T-helper 17 cell (primary cell): ENCODE measurements at places on chromosomes 4 and X.

GRCh38 chrX:121179972-121180371 is 132.6 kb downstream of the GLUD2 start:
- H3K27ac ChIP-seq, result no peak overlapping the region
- no peaks in the 10 kb centered on the region for H3K4me1 ChIP-seq
- no peak for DNase-seq
- H3K4me3 ChIP-seq, result no peak overlapping the region

GRCh38 chr4:181870326-181870725 is 372.9 kb upstream of the TENM3 start:
- H3K27me3 ChIP-seq, result no peaks in the 10 kb centered on the region
- H3K4me1 ChIP-seq, result no peaks in the 10 kb centered on the region
- H3K36me3 ChIP-seq, result no peaks in the 10 kb centered on the region
- DNase-seq, result no peak
- no peak overlapping the region for H3K4me3 ChIP-seq
- no peak overlapping the region for H3K27ac ChIP-seq

DNA sequence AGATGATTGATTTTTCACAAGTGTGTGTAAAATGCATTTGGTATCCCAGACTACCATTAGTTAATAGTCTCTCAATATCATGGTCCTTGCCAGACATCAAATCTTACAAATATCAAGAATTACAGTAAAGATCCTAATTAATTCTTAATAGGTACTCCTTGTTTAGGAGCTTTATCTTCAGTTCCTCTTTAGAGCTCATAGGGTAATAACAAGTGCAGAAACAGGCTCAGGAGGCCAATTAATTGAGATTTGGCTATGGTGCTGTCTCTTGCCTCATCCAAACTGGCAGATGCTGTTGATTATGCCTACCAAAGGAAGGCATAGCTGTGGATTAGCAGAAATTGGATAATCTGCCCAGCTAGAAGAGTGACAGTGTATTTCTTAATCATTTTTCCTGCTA is 6.9 kb downstream of the MTMR1 start:
- no peak overlapping the region for H3K27ac ChIP-seq
- no peak overlapping the region for H3K4me3 ChIP-seq
- peaks cover 1% of the 10 kb centered on the region for H3K36me3 ChIP-seq
- no peaks in the 10 kb centered on the region for H3K27me3 ChIP-seq

GRCh38 chr4:121307445-121308327 is 73.1 kb downstream of the QRFPR start:
- no peaks in the 10 kb centered on the region for H3K27me3 ChIP-seq
- DNase-seq, result no peak

DNA sequence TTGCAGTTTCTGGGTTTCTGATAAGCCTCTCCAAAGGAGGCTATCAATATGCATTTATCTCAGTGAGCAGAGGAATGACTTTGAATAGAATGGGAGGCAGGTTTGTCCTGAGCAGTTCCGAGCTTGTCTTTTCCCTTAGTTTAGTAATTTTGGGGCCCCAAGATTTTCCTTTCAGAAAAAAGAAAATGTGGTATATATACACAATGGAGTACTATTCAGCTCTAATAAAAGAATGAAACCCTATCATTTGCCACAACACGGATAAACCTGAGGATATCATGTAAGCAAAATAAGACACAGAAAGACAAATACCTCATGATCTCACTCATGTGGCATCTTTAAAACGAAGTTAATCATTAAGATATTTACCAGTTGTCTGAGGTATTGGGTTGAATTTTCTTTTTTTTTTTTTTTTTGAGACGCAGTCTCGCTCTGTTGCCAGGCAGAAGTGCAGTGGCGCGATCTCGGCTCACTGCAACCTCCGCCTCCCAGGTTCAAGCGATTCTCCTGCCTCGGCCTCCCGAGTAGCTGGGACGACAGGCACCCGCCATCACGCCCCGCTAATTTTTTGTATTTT is 540 bp downstream of the ZNF721 start:
- peaks cover 4% of the 10 kb centered on the region for H3K36me3 ChIP-seq
- peak overlapping the region; percentile 94 for H3K4me3 ChIP-seq
- peaks cover 18% of the 10 kb centered on the region for H3K4me1 ChIP-seq
- no peaks in the 10 kb centered on the region for H3K27me3 ChIP-seq
- peak overlapping the region; percentile 98 for H3K27ac ChIP-seq

DNA sequence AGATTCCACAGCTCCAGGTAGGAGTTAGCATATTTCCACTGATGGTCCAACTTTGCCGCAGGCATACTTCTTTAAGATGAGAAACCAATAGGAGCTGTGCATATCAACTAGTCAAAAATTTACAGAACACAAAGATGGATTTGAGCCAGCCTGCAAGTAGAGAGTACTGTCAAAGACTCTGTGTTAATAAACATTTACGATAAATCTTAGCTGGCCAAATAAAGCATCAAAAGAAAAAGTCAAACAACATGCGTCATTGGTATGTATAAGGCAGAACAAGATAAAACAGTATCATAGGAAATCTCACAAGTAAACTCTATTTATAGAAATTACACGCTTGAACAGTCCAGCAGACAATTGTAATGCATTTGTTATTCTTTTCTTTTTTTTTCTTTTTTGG is 907.4 kb upstream of the AGA start:
- DNase-seq, result no peak
- no peaks in the 10 kb centered on the region for H3K27me3 ChIP-seq
- H3K36me3 ChIP-seq, result no peaks in the 10 kb centered on the region
- H3K27ac ChIP-seq, result no peak overlapping the region
- H3K4me3 ChIP-seq, result no peak overlapping the region

GRCh38 chr4:186584912-186585311 is 29.5 kb upstream of the MTNR1A start:
- peaks cover 7% of the 10 kb centered on the region for H3K27me3 ChIP-seq
- peaks cover 4% of the 10 kb centered on the region for H3K4me1 ChIP-seq
- no peaks in the 10 kb centered on the region for H3K36me3 ChIP-seq
- no peak for DNase-seq
- H3K27ac ChIP-seq, result no peak overlapping the region
